Stimulated activated CD4-positive, alpha-beta T cell treated with anti-CD3 and anti-CD28 coated beads, Interleukin-1b, Interleukin-23, amount 100 ng/mL, for 1 hour (primary cell): ENCODE measurements at places on chromosomes 2 and 18.

- no peak for DNase-seq
Observed at GRCh38 chr2:149513461-149513860, 74.1 kb downstream of the MMADHC start.

- no peak for DNase-seq
Observed at GRCh38 chr2:175855794-175856453, 146.1 kb downstream of the LNPK start.

GRCh38 chr2:65722028-65722778 is 289.8 kb upstream of the SPRED2 start:
- DNase-seq: no peak

DNA sequence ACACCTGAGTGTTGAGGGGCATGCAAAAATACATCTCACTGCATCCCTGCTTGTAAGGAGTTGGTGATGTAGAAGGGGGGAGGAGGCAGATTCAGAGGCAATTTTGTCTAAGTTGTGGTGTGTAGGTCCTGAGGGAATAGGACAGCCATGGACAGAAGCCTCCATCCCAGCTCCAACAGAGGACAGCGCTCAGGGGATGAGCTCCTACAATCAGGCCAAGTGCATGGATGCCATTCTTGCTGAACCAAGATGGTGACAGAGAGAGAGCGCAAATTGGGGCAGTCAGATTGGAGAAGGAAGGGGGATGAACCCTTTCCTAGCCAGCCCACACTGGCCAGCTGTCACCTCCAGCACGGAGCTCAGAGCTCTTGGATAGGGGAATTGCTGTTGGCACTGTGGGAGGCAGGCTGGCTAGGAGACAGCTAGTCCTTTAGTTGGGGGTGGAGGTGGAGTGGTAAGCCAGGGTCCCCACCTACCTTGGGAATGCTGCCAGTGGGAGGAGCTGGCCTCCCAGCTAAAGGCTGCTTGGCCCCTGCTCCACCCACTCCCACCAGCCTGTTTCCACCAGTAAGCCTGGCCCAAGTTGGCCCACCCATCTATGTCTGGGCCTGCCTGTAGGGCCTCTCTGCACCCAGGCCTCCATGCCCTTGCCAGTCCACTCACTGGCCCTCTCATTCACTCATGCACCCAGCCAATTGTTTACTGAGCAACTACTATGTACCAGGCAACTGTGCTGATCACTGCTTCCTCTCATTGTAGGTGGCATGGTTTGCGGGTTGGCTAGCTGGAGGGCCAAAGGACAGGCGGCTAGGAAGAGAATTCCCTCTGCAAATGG is 2.5 kb upstream of the PER2 start:
- DNase-seq: no peak

GRCh38 chr18:13076886-13077285 is 85.7 kb downstream of the CEP192 start:
- no peak for DNase-seq
